ENCODE measurements at places on chromosomes 5 and 9.
A peak's percentile ranks its signal among the peaks of the same experiment; 100 is the strongest.

- no peak for DNase-seq
Observed at GRCh38 chr5:149651686-149652085, 70.4 kb downstream of the ARHGEF37 start.

- DNase-seq, result no peak
Observed at GRCh38 chr9:8680658-8681057, 881.1 kb upstream of the DMAC1 start.

DNA sequence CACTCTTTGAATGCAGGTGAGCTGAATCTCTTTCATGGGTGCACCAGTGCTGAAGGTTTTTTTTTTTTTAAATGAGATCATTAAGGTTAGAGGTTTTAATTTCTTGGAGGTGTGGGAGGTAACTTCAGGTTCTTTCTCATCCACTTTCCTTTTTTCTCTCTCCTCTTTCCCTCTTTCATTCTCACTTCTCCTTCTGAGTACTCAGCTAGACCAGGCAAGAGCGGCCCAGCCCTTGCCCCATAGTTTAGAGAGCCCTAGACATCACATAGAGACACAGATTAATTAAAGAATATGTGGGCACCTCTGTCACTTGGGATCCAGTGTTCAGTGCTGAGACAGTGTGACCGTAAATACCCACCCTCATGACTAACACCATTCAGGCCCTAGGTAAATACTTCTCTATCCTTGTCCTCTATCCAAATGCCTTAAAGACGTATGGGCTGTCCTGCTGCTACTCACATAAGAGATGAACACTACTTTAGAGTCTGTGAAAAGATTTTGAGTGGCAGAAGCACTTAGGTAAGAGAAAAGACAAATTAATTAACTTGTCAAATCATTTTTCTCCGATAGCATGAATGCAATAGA is 174.1 kb downstream of the TLE4 start:
- DNase-seq, result no peak

- peak; percentile 84 for DNase-seq
Observed at GRCh38 chr9:93121316-93122241, 12.5 kb downstream of the NINJ1 start.

- DNase-seq, result no peak
Observed at GRCh38 chr5:151151263-151151660, 6.3 kb downstream of the ANXA6 start.

DNA sequence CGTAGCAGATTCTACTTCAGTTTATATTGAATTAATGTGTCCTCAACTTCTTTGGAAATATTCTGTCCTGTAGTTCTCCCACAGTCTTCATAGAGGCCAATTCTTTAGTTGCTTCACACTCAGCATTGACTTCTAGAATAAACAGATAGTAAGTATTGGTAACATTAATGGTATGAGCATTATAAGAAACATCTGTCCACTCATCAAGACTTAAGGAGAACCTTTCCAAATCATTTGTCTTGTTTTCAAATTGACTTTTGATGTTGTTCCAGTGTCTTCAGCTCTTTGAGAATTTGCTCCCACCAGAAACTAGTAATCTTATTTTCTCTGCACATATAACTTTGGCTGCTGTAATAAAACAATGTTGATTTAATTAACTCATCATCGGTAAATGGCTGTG is 18.3 kb downstream of the RANBP17 start:
- no peak for DNase-seq

DNA sequence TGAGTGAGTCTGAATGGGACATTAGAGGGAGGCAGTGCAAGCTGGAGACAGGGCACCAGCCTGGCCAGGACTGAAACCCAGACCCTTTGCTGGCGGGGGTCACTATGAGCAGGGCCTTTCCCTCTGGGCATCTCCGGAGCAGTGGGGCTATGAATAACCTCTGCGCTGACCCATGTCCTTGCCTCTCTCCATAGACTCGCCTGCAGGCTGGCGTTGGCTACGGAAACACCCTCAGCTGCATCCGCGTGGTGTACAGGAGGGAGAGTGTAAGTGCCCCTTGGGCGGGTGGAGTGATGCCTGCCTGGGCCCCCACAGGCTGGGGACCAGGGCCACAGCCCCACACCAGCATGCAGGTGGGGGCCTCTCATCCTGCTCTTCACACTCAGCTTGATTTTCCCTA is 15.8 kb downstream of the SLC25A48 start:
- no peak for DNase-seq

DNA sequence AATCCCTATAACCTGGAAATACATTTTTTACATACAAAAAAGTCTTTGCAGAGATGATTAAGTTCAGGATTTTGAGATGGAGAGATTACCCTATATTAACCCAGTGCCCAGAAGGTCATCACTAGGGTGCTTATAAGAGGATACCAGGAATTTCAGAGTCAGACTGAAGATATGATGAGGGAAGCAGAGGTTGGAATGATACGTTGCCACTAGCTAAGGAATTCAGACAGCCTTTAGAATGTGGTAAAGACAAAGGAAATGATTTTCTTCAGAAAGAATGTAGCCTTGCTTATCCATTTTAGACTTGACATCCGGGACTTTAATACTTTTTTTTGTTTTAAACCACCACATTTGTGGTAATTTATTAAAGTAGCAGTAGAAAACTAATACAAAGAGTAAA is 2176.8 kb upstream of the C9orf72 start:
- DNase-seq, result no peak

GRCh38 chr5:157265714-157266285 is at the start of gene CYFIP2:
CYFIP2 (plus strand) TSS chr5:157266123; CDS start chr5:157285362, 19,239 bp downstream.
- DNase-seq, result no peak

- DNase-seq, result no peak
Observed at GRCh38 chr5:169085212-169085611, 215.7 kb downstream of the SLIT3 start.

GRCh38 chr5:171891595-171891994 is 106.0 kb downstream of the SMIM23 start:
- DNase-seq, result no peak

- DNase-seq, result no peak
Observed at GRCh38 chr5:6728795-6729183, 15.6 kb downstream of the TENT4A start.

GRCh38 chr5:54176066-54176830 is 134.1 kb downstream of the ARL15 start:
- DNase-seq, result no peak

DNA sequence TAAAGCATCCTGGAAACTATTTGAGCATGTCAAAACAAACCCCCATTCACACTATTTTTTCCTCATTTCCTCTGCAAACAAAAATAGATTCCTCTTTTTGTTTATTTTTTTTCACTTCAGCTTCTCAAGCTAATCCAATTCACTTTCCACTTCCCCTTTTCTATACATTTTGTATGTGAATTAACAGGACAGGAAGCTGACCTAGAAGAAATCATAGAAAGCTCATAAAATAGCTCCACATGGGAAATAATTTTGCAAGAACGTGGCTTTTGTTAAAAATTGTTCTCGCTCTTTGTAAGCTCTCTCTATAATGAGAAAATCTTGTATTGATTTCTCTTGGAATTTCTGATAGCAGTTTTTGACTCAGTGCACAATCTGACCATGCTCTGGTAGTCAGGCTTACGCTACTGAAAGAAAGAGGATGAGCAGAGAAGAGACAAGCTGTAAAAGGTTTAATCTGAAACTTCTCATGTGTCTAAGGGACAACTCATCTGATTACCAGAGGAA is 215.8 kb downstream of the ADAMTS12 start:
- no peak for DNase-seq

DNA sequence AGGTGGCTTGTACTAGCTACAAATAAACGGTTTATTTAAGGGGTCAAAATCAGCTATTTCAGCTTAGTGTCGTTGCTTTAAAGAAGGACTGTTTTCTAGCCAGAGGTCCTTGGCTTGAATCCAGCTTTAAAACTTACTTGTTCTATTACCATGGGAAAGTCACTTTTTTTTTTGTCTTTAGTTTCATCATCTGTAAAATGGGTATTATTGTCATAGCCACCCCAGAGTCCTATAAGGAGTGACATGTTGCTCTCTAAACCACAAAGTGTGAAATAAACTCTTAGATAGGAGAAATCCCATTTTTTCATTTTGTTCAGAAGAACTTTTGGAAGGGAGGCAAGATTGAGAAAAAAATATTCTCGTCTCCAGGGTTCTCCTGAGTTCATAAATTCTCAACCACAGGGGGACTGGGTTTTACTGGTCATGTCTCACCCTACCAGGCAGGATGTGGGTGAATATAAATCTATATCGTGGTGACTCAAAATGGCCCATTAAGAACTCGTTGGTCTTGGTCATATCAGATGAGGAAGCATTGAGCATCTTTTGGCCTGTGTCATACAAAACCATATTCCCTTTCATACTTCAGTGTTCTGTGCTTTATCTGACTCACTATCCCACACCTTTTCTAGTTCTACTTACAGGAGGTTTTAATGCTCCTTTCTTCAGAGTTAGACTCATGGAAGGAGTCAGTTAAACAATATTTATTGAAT is 202.7 kb upstream of the NR3C1 start:
- no peak for DNase-seq

- DNase-seq, result no peak
Observed at GRCh38 chr5:77301447-77301883, 91.0 kb downstream of the PDE8B start.

DNA sequence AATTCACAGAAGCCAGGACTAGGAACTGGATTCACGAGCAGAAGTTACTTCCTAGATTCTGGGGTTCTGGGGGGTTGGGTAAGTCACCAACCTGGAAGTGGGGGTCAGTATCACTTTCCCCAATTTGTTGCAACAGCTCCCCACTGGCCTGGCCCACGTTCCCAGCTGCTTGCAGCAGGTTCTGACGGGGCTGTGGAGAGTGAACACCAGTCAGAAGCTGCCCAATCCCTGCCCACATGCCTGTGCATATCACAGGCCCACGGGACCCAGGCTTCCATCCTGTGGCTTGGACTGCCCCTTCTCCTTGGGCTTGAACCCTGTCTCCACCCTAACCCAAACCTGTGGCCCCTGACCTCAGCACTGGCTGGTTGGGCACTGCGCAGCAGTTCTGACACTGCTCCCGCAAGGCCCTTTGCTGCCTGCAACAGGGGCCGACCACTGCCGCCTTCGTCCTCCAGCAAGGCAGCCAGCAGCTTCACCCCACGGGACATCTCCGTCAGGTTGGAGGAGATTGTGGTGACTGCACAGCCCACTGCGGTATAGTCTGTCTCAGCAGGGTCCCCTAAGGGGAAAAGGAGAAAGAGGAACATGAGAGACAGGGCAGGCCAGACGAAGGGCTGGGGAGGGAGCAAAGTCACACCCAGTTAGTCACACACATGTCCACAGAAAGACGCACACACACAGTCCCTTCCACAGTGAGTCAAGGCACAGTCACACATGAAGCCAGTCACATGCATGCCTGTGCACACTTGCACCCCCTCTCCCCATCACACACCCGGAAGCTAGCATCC is 13.1 kb downstream of the TLN1 start:
- DNase-seq, result no peak

GRCh38 chr5:24649531-24649930 is 4.8 kb upstream of the CDH10 start:
- no peak for DNase-seq

DNA sequence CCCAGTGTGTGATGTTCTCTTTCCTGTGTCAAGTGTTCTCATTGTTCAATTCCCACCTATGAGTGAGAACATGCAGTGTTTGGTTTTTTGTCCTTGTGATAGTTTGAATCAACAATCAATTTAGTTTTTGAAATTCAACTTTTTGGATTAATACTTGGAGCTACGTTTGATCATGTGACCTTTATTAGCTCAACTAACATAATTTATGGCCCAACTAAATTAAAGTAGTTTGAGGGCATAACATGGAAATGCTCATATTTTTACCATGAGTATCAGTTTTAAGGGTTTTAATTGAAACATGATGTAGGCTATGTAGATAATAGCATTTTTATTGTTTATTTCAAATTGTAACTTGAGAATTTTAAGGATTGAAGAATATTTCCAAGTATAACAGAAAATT is 168.0 kb downstream of the CCDC171 start:
- DNase-seq, result no peak

- DNase-seq, result peak; percentile 53
Observed at GRCh38 chr5:85458319-85458718, 1073.6 kb upstream of the EDIL3 start.

DNA sequence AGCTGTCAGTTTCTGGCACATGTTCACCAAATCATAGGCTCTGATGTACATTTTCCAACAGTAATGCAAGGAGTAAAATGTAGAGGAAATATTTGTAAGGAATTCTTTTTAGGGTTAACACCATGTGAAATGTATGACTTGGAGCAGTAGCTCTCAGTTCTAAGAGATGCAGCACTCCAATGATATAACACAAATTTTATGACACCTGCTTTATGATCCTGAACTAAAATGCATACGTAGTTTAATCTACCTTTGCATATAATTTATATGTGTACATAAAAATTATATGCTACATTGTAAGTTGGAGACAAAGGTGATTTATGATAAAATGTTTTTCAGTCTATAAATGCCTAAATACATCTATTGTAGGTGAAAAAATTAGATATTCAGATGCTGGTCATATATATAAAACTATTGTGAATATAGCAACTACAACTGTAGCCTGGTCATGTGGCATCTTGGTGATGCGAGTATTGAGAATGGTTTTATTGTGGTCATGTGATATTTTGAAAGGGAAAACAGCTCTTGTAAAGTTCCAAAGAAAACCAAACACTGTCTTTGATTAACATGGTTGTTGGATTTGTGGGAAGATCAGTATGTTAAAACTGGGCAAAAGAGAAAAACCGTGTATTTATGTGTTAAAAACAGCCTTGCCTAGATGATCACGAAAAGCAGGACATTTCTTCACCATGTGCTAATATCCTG is 171.0 kb downstream of the TRIO start:
- DNase-seq, result no peak

GRCh38 chr5:152288917-152289595 is 116.0 kb downstream of the NMUR2 start:
- no peak for DNase-seq

- no peak for DNase-seq
Observed at GRCh38 chr9:124398191-124398935, 16.9 kb downstream of the PSMB7 start.

- DNase-seq, result no peak
Observed at GRCh38 chr5:30279237-30279636, 914.2 kb upstream of the CDH6 start.

GRCh38 chr9:93253633-93254032 is 69.7 kb downstream of the WNK2 start:
- DNase-seq, result peak; percentile 36

GRCh38 chr5:162888268-162888667 is 549.1 kb upstream of the CCNG1 start:
- DNase-seq, result no peak

DNA sequence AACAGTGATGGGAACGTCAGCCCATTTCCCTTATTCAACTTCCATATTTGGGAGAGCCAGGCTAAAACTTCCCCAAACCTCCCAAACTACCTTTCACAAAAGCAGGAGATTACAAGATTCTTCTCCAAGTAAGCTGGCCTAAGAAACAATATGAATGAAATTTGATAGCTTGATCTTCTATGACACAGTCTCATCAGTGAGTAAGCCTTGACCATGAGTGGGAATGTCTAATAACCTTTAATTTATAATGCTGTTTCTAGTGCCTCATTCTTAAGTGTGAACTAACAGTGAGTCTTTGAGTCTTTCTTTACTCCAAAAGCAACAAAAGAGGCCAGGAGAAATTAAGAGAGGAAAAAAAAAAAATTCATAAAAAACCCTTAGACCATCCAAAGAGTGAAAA is 1379.9 kb downstream of the EFNA5 start:
- DNase-seq, result no peak

GRCh38 chr9:2764353-2764752 is 47.0 kb downstream of the KCNV2 start:
- DNase-seq, result no peak

GRCh38 chr9:123686829-123687192 is 243.1 kb downstream of the DENND1A start:
- DNase-seq, result no peak
